ENCODE measurements at places on chromosomes 2 and 18.

GRCh38 chr2:27278010-27278409, 2.8 kb downstream of the DNAJC5G start:
- no peak for DNase-seq

GRCh38 chr18:9147440-9148202, 11.0 kb downstream of the ANKRD12 start:
- no peak for DNase-seq

- DNase-seq: no peak
These were observed 115.0 kb upstream of the CCDC85A start for GRCh38 chr2:56068746-56069145.

DNA sequence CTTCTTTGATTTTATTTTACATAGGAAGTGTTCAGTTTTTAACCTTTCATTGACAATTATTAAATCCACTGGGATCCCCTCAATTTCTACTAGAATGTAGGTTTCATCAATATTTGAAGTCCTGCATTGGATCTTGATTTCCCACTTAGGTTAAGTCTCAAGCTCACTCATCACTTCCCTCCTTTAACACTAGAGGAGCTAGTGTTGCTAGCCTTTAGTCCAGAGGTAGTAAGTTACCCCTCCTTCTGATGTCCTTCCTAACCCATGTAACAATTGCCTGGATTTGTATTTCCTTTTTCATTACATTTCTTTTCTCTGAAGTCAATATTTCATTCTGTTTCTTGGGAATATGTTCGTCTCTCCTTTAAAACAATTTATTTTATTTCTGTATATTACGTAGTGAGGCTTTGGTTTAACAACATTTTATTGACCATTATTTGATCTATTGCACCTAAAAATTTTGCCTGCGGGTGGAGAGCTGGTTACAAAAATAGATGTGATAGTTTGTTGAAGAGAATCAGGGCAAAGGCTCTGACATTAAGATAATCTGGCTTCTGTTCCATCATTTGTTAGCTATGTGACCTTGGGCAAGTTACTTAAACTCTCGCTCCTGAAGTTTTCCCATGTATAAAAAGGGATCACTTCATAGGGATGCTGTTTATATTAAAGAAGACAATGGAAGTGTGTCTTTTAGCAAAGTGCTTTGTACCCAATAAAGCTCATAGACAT, 833.0 kb downstream of the SLC4A3 start:
- DNase-seq: no peak

DNA sequence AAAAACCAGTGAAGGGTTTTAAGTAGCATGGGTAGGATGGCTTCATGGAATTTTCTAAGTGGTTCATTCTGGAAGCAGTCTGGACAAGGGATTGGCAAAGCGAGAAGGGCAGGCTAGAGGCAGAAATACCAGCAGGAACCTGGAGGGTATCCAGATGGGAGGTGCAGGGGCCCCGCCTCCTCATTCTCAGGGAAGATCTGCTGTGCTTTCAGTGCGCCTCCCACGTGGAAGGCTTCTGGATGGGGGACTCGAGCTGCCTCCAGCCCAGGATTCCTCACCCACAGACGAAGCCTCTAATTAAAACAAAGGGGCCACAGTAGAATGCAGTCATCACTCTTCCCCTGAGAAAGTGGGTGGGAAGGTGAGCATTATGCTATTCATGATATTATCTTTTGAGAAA, 79.8 kb downstream of the VSNL1 start:
- DNase-seq: no peak

DNA sequence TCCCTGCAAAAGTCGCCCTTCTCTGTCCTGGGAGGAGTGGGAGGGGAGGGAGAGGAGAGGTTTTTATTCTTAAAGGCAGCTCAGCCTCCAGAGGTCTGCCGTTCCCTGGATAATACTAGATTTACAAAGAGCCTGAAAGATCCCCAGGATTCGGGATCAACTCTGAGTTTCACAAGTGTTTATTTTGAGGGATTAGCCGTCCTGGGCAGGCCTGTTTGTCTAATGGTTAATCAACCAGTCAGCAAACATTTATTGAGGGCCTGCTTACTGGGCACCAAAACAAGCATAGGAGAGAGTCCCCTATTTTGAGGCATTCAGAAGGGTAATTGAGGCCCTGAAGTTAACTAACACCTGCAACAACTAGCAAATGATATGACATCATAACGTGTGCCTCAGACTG, 152.6 kb upstream of the SLC1A4 start:
- DNase-seq: no peak

DNA sequence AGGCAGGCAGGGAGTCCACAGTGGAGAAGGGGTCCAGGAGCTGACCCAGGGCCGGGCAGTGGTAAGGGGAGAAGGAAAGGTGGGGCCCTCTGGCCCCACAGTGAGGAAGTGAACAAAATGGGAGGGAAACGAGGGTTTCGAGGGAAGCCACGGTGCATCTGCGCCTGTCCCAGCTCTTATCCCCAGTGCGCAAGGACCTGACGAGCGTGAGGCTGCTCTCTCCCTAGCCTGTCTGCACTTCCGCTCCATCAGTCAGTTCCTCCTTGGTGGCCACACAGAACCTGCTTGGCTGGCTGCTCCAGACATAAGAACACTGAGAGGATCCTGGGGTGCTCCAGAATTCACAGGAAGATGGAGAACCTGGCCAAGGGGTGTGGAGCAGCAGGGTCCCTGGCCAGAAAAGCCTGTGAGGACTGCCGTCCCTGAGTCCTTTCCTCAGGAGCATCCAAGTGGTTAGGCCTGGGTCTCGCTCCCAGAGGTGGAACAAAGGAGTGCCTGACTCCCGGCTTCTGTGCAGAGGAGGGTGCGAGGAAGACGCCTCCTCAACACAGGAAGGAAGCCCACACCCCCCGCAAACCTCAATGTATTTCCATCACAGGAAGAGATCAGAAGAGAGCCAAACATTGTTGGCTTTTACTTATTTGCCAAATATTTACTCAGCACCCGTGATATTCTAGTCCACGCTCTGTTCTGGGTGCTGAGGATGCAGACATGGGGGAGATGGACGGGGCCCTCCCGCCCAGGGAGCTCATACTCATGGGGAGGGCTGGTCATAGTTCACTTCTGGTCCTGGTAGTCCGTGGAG, 43.7 kb upstream of the SEMA4C start:
- DNase-seq: no peak

- no peak for DNase-seq
These were observed 80.2 kb downstream of the TGOLN2 start for GRCh38 chr2:85247610-85248009.

DNA sequence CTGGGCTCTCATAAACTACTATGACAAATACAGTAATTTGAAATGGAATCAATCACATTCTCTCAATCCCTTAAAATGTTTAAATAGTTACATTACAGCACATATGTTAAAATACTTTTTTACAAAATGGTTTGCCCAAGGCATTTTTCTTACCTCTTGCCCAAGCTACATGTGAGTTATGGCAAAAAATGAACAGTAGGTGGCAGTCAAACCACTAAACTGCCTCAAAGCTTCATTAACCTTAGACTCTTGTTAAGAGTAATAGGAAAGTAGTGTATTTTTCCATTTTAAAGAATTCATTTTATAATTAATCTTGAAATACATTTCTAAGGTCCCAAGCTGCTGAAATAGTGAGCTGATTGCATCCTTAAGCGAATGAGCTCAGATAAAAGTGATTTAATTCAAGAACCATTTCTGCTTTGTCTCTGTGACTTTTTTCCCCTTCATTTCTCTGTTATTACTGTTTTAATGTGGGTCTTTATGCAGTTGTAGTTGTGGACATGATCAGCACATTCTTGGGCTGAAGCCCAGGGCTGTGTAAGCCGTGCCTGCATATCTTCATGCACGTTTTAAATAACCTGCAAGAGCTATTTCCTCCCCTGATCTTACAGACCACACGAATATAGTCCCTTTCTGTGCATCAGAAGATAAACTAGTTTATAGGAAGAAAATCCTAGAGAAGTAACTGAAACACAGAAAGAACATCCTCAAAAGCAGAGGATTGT, 311.8 kb downstream of the LNPK start:
- DNase-seq: no peak

GRCh38 chr2:220513573-220514288, 886.3 kb downstream of the SLC4A3 start:
- no peak for DNase-seq
